ENCODE measurements at places on chromosomes 5 and 9.

DNA sequence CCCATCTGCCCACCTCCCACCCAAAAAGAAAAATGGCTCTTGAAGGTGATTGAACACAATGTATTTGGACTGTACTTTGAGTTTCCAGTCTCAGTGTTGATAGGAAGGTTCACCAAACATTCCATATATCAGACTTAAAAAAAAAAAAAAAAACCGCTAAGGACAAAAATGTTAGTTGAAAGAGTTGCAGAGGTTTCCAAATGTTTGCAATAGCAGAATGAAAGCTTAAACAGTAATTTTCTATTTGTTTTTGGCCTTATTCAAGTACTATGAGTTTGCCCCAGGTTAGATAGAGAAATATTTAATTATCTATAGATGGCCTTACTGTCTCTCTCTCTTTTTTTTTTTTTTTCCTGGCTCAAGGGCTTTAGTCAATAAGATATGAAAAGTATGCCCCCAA is 6.1 kb downstream of the LRRTM2 start:
- no peak for DNase-seq

- no peak for DNase-seq
Observed at GRCh38 chr9:13110766-13111417, 168.6 kb downstream of the MPDZ start.

- DNase-seq, result no peak
Observed at GRCh38 chr5:109485030-109485429, 75.3 kb upstream of the PJA2 start.

DNA sequence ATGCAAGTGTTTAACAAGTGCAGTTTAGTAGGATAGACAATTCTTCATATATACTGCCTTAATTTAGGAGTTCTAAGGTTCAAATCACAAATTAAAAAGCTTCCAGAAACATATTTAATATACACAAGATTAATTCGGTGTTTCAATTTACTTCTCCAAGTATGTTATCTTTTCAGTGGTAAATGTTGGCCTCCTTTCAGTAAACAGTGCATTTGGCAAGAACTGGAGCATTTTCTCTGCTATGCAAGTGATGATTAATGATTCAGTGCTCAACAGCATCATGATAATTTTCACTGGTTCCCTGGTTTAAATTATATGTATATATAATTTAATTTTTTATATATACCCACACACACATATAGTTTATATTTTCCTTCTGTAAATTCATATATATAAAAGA is 541.7 kb downstream of the EFNA5 start:
- DNase-seq, result no peak

DNA sequence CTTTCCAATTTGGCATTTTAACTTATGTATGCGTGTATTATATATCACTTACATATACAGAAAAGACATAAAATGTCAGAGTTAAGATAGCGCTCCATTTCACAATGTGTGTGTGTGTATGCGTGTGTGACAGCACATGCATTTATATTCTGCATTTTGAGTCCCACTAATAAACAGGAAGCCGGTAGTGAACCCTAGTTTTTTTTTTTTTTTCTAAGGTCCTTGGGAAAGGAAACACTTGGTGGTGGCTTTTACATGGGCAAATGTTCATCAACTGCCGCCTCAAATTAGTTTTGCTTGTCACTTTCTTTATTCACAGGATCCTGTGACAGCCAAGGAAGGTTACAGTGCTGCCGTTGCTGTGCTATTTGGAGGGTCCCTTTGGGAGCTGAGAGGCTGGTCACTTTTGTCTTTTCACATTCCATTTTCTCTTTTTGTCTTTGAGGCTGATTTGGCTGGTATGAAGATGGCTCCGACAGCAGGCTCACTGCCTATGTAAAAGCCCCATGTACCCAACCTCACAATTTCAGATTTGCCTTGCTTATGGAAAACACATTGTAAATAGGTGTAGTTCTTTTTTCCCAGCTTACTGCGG is 298.9 kb downstream of the CSNK1G3 start:
- no peak for DNase-seq

- DNase-seq, result no peak
Observed at GRCh38 chr5:148957591-148958202, 105.2 kb downstream of the SH3TC2 start.

DNA sequence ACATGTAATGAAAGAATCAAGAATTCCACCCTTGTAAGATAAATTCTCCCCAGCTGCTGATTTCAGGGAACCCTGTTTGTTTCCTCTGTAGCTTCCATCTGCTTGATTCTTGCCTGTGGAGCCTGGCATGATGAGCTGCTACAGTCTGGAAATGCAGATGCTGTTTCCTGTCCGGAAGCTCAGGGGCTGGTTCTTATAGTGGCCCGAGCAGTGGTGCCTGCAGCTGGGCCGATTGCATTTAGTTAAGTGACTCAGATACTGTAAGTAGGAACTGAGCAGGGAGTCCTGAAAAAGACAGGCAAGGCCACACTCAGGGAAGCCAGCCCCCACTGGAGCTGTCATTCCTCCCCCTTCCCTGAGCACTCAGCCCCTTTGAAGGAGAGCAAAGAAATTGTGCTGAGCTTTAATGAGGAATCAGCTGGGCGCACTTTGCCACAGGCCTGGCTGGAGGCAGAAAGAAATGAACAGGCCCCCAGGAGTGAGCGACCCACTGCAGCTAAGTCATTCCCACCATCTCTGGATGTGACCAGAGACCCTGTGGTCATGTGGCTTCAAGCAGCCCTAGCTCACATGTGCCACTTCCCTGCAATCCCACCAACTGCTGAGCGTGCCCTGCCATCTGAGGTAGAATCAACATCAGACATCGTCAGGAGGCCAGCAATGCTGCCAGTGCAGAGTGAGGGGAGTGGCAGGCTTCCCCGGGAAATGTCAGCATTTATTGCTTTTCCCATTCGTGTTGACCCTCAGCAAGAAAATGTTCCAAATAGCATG is 206.0 kb upstream of the WWC1 start:
- no peak for DNase-seq

- no peak for DNase-seq
Observed at GRCh38 chr5:11174591-11174990, 413.6 kb upstream of the DAP start.

DNA sequence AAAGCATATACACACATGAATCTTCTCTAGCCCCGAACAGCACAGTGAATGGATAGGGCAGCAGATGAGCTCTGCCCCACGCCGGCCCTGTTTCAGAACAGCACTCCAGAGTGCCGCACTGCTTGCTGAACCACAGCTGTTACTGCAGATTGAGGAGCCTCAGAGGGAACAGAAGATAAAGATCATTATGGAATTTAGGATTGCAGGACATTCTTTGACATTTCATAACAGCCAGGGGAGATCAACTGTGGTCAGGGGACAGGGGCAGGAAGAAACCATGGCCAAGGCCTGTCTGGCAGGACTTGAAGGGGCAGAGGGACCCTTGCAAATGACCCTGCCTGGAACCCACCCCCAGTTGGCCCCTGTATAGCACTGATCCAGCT is 20.6 kb downstream of the IRF1 start:
- DNase-seq, result no peak

- no peak for DNase-seq
Observed at GRCh38 chr5:151130922-151131891, 26.4 kb downstream of the ANXA6 start.

DNA sequence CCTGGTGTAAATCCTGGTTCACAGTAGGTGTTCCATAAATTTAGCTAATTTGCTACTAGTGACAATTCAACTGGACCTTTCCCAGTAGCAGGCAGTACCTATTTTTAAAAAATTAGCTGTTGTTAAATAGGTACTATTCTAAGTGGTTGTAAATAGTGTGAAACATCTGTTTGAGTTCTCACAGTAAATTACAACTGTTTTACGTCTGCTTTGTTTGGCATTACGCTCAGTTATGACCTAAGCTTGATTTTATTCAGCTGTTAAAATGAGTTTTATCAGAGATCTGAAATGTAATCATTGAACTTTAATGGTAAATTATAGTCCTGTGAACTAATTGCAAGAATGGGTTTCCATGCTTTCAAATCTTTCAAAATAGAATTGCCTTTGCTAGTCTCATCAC is 93.9 kb downstream of the GPBP1 start:
- DNase-seq, result no peak

- no peak for DNase-seq
Observed at GRCh38 chr9:116844621-116845020, 157.5 kb downstream of the TRIM32 start.

GRCh38 chr9:34591917-34592866 is 2.7 kb upstream of the CNTFR start:
- DNase-seq, result no peak

DNA sequence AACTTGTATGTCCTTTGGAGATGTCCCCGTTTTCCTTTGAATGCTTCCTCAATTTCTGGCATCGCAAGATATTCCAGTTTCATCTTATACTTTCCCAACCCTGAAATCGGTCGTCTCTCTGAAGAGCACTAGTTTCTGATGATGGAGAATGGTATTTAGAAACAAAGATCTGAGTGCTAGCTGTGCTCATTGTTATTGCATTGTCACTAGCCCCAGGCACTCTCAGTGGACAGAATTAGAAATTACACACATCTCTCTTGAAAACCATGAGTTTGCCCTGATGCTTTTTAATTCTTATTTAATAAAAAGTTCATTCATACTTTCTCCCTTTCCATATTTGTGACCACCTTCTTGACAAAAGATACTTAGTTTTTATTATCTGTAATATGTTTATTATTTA is 67.7 kb downstream of the C9orf152 start:
- no peak for DNase-seq

DNA sequence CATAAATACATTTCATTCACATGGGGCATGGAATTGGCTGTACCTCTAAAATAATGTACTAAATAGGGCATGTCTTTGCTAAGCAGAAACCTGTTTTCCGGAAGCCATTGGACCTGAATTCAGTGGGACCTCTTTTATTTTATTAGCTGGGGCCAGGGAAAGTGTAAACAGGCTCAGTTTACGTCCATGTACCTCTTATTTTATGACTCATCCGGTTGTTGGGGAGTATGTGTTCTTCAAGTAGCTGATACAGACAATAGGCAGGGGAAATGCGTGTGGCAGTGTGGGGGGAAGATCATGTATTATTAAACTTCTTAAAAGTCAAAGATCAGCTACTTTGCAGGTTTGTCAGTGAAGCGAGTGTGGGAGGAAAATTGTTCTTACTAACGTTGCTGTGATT is 1.4 kb upstream of the GDNF start:
- DNase-seq, result no peak

GRCh38 chr5:172276214-172276613 is 7.3 kb downstream of the UBTD2 start:
- no peak for DNase-seq

GRCh38 chr5:36685631-36686288 is 79.4 kb downstream of the SLC1A3 start:
- no peak for DNase-seq

GRCh38 chr9:134595014-134595413 is 46.6 kb upstream of the COL5A1 start:
- no peak for DNase-seq

DNA sequence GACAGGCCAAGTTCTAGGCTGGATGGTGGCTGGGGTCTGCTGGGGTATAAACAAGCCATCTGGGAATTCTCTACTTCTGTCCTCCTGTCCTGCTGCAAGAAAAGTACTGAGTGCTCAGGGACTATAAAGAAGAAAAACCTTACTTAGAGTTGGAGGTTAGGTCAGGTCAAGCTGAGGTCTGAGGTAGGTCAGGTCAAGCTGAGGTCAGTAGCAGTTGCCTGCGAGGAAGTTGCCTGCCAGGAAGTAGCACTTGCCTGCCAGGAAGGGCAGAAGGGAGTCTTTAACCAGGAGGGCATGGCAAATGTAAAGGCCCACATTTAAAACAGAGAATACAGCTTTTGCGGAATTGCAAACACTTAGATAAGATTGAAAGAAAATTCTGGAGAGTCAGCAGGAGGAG is 51.3 kb upstream of the PRLR start:
- DNase-seq, result no peak

DNA sequence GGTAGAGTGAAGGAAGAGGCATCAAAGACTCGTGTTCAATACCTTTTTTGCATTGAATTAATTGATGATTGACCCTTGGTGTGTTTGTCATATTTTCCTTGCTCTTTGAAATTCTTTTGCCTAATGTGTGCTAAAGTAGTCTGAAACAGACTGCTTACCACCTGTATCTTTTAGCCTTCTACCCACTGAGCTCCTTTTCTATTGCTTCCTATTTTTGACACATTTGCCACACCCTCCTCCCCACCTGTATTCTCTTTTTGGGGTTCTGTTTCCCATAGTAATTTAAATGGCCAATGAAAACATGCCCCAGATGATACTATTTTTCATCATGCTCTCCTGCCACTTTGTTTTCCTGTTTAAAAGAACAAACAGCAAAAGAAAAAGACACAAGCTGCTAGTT is 78.5 kb downstream of the ZCCHC7 start:
- DNase-seq, result no peak

DNA sequence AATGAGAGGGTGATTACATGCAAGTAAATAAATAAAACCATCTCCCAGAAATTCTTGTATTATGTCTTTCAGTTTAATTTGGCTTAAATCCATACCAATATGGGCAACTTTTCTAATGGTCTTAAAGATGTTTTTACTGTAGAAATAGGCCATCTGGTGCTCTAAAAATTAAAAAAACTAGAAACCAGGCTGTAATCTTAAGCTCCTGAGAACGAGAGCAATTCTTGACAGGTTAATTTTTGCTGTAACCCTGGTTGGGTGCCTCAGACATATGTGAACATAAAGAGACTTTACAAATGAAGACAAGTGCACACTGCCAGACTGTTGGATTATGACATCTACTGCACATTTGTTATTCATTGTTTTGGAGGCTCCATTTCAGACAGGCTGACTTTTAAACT is 246.8 kb upstream of the DAB2 start:
- no peak for DNase-seq

GRCh38 chr5:126143622-126144021 is 279.6 kb upstream of the GRAMD2B start:
- no peak for DNase-seq

DNA sequence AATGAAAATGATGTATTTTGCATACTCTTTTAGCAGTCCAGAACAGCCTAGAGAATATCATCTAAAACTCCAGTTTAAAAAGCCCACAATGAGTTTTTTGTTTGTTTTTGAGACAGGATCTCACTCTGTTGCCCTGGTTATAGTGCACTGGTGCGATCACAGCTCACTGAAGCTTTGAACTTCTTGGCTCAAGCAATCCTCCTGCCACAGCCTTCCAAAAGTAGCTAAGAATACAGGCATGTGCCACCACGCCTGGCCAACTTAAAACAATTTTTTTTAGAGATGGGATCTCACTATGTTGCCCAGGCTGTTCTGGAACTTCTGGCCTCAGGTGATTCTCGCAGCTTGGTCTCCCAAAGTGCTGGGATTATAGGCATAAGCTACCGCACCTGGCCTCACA is 175.7 kb downstream of the FBN2 start:
- no peak for DNase-seq
